ENCODE measurements at places on chromosomes 1 and 21. TPM values are rescaled to one million over a fixed set of nuclear protein-coding genes. Genes with fewer than 3 reads are reported as not detected.

- no peak for DNase-seq
These were observed 1.2 kb downstream of the S100A10 start for GRCh38 chr1:151992303-151993083.

GRCh38 chr1:212554401-212554800 is 54.2 kb upstream of the ATF3 start:
- DNase-seq: no peak

GRCh38 chr1:5997316-5997715 is 5.1 kb upstream of the NPHP4 start:
- no peak for DNase-seq

- DNase-seq: no peak
These were observed 25.4 kb upstream of the TCEA3 start for GRCh38 chr1:23449958-23450357.

GRCh38 chr1:110136911-110137310 is 13.4 kb upstream of the SLC6A17 start:
- DNase-seq: peak; percentile 56

- DNase-seq: no peak
These were observed 22.7 kb downstream of the PANK4 start for GRCh38 chr1:2503554-2504224.

GRCh38 chr1:76179219-76179698 is 104.7 kb downstream of the ST6GALNAC3 start:
- DNase-seq: no peak

GRCh38 chr1:207579436-207579799 is 65.5 kb upstream of the CR1L start:
- DNase-seq: peak; percentile 46

GRCh38 chr1:59436637-59437036 is 139.7 kb downstream of the FGGY start:
- DNase-seq: no peak

- no peak for DNase-seq
These were observed 6.5 kb upstream of the GLRX2 start for GRCh38 chr1:193111641-193112090.

GRCh38 chr1:54051933-54052430 is 1.0 kb downstream of the TMEM59 start:
- no peak for DNase-seq

DNA sequence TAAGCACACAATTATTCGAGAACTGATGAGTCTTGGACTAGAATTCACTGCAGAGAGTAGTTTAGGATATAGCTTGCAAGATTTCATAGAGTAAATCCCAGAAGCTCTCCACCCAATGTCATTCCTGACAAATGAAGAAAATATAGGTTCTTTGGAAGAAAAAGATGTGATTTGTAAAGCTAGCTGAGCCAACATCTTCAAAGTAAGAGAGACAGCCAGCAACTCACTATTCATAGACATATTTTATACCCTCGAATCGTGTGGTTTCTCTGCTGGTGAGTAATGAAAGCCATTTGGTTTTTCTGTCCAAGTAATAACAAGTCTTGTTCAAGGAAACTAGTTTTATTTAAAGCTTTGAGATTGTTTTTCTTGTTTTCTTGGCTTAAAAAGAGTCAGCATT is 165.7 kb upstream of the SYT6 start:
- DNase-seq: no peak

DNA sequence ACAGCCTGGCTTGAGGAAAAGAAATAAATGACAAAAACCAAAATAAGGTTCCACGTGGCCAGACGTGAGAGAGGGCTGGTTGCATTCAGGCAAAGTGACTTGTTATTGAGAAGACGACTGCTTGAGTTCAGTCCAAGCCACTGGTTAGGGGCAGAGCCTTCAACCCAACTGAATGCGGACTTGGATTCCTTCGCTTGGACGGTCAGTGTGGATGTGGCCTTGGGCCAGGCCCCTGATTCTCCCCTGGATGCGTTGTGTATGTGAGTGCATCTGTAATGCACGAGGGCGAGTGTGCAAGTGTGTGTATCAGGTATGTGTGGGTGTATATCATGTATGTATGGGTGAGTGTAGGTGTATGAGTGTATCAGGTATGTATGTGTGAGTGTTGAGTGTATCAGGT is 1.9 kb downstream of the PLA2G2F start:
- DNase-seq: no peak

- no peak for DNase-seq
These were observed 252.2 kb downstream of the PLPP3 start for GRCh38 chr1:56327195-56327594.

GRCh38 chr21:29155118-29155932 is 24.9 kb downstream of the MAP3K7CL start:
- peak; percentile 2 for DNase-seq

GRCh38 chr1:153548722-153549688 is at the start of gene S100A3:
S100A3 (minus strand) TSS chr1:153549258; CDS start chr1:153548485, 773 bp downstream.
- DNase-seq: no peak

- no peak for DNase-seq
These were observed 1.8 kb upstream of the OR2T6 start for GRCh38 chr1:248373761-248374160.

DNA sequence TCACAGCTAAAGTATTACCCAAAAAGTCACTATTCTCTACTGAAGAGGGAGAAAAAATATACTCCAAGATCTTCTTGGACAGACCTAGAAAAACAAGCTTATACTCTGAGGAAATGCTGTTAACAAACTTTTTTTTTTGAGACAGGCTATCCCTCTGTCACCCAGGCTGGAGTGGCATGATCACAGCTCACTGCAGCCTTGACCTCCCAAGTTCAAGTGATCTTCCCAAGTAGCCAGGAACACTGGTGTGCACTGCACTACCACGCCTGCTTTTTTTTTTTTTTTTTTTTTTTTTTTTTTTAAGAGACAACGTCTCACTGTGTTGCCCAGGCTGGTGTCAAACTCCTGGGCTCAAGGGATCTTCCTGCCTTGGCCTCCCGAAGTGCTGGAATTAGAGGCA is 17.3 kb downstream of the GLRX2 start:
- no peak for DNase-seq

DNA sequence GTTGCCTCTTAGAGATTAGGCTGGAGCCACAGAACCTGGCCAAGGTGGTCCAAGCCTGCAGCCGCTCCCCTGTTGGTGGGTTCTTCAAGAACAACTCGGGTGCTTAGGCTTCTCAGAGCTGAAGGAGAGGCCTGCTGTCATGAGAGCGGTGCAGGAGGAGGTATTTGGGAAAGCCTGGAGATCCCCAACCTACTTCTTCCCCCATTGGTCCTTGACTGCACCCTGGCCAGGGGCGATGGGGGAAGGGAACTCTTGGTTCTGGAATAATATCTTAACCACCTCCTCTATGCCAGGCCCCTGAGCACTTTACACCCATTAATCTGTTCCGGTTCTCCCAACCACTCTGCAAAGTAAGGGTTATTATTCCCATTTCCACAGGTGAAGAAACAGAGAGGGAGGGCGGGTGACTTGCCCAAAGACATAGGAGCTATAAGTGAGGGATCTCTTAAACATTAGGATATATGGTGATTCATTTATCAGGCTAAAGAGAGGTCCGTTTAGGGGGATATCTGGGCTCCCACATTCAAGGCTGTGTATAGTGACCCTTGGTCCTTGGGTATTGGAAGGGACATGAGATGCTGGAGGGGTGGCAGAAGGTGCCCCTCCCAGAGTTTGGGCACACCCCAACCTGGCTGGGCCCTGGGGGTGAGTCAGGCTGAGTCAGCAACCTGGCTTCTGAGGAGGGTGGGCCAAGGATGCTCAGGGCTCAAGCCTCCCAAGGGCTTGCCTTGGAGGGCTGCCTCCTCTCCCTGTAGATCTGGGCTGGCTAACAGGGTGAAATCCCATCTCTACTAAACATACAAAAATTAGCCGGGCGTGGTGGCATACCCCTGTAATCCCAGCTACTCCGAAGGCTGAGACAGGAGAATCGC is 5.2 kb downstream of the TRNP1 start:
- DNase-seq: no peak

The PINK1 gene
- 16.5 TPM for total RNA-seq

The UMODL1 gene
- total RNA-seq: not detected

The UBASH3A gene
- total RNA-seq: not detected

The CCT3 gene
- 346 TPM for total RNA-seq

The ZNF695 gene
- 21.8 TPM for total RNA-seq

The SLFNL1 gene
- total RNA-seq: 0.37 TPM

The OR2T29 gene
- total RNA-seq: not detected
